Stimulated activated CD4-positive, alpha-beta T cell treated with anti-CD3 and anti-CD28 coated beads, Interleukin-15, amount 100 ng/mL, for 1 hour (primary cell): ENCODE measurements at places on chromosomes 5 and 9.

DNA sequence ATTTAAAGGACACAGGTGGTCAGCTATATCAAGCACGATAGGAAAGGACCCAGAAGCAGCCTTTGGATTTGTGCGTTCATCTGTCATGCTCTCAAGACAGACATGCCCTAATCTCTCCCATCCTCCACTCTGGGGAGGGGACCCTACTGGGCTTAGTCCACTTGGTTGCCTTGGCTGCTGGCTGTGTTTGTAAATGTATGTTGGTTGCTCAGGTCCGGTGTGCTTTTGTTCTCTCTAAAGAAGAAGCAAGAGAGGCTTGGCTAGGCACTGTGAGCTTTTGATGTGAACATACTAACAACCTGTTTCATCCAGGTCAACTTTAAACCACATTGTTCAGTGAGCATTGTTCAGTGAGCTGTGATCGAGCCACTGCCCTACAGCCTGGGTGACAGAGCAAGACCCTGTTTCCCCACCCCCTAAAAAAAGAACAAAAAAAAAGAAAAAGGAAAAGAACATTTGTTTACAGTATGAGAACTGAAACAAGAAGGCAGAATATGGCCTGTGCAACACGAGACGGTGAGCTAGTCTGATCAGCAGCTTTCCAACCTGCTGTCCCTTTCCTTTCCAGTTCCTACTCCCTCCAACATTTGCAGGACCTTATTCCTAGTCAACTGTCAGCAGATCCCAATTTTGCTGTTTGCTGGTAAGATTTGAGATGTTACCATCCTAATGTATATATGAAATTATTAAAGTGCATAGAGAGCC, 228.3 kb downstream of the ARHGAP26 start:
- no peak for DNase-seq

DNA sequence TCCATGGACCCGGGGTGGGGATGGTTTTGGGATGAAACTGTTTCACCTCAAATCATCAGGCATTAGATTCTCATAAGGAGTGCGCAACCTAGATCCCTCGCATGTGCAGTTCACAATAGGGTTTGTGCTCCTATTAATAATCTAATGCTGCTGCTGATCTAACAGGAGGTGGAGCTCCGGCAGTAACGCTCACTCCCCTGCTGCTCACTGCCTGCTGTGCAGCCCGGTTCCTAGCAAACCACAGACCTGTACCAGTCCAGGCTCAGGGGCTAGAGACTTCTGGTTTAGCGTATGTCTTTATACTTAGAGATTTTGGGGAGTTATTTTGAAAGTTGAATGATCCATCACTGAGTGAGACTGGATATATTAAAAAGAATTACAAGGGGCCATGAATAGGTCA, 50.2 kb downstream of the RICTOR start:
- no peak for DNase-seq

DNA sequence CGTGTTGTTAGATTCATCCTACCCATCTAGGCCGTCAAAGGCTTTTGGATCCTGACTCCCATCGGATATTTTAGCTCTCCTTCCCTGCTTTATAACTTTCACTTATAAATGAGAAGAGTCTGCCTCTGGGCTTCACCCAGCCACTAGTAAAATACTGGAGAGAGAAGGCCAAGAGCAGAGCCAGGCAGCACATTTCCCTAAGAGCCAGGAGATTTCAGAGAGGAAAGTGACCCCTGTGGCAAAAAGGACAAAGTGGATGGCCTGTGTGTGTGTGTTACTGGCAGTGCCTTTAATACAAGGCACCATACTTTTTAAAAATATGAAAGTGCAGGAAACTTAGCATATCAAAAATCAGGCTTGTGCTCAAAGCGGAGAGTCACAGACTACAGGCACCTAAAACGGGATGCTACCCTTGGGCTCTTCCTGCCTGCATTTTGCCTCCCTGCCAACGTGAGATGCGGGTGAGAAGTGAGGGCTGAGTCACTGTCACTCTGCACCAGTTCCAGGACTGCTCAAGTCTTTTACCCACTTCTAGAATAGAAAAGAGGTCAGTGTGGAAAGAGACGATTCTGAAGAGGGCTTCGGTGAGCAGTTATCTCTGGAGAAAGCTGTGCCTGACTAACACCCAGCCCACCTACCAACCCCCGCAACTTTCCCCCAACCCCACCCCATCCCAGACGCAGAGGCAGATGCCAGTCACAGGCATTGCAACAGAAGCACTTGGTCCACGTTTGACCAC, 15.9 kb downstream of the NFIL3 start:
- no peak for DNase-seq

DNA sequence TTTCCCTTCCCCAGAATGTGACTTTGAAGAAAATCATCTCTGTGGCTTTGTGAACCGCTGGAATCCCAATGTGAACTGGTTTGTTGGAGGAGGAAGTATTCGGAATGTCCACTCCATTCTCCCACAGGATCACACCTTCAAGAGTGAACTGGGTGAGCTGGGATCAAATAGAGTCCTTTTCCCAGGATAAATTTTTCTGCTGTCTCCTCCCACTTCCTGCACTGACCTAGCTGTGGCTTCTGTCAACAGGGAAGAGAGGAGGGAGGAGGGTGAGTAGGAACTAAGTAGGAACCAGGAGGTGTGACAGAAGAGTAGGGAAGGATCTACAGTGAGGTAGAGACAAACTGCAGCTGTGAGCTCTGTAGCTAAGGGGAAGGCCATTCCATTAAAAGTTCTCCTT, 69.3 kb downstream of the MAMDC2 start:
- DNase-seq, result no peak

DNA sequence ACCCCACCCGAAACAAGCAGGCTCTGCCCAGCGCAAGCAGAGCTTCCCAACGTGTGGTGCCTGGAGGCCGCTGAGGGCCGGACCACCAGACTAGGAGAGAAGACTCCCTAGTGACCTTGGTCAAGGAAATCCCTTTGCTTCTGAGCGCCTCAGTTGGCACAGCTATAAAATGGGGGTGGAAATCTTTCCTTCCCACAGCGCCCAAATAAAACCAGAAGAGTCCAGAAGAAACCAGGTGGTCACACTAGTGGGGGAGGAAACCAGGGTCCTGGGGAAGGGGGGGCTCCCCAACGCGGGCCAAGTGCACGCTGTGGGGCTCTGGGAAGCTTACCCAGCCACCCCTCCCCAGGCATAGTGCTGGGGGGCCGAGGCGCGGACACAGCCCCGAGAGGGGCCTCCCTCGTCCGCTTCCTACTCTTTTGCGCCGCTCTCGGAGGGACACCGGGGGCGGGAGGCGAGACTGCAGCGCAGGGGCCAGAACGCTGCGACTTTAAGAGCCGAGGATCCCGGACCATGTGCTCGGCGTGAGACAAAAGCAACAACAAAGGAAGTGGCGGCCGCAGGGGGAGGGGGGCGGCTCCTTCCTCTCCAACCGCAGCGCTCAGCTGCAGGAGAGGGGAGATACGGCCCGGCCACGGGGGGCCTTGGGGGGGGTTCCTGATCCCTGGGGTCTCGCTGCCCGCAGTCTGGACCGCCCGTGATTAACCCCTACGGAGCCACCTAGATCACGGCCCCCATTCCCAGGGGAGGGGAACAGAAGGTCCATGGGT, 885 bp downstream of the RNF44 start:
- peak; percentile 63 for DNase-seq

DNA sequence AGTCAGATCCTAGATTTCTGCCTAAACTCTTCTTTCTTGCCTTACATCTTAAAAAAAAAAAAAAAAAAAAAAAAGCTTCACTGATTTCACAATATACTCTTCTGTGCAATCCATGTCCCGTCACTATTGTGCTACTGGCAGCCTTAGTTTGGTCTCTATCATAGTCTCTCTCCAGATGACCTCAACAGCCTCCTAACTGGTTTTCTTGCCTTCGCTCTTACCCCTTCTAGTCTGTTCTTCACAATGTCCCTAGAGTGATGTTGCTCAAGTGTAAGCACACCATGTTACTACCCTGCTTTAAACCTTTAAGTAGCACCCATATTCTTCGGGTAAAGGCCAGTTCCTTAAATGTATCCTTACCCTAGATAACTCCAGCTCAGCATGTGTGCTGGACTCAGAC, 25.8 kb downstream of the CD180 start:
- no peak for DNase-seq

GRCh38 chr9:89042984-89043383, 51.7 kb downstream of the S1PR3 start:
- DNase-seq, result no peak

DNA sequence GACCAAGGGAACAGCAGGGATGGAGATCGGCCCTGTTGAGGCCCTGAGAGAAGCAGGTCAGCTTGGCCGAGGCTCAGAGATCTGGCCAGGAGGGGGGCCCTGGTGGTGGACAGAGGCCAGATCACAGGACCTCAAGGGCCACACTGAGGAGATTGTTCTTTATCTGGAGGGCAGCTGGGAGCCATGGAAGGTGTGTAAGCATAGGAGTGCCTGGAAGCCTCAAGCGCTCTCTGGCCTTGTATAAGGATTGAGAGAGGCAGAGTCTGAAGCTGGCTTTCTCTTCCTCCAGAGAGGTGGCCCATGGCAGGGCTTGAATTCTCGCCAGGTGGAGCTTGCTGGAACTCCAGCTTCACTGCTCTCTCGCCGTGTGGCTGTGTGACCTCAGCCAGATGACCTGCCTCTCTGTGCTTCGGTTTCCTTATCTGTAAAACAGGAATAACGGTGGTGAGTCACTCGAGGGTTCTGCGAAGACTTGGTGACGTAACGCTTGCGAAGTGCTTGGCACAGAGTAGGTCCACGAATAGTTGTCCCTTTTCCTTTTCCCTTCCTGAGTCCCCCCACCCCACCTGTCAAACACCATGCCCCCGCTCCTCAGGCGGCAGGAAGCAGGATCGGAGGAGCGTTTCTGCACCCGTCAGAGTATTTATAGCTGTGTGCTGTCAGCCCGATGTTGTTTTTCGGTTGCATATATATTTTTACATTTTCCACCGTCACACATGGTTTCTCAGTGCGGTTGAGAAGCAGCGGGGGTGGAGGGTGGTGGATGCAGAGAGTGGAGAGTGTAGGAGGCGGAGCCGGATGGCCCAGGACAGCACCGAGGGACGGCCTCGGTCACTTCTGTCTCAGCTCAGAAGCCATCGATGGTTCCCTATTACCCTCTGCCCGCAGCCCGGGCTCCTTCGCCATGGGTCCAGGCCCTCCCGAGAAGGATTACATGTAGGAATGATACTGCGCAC, 17.0 kb upstream of the CRB2 start:
- DNase-seq, result peak; percentile 13

DNA sequence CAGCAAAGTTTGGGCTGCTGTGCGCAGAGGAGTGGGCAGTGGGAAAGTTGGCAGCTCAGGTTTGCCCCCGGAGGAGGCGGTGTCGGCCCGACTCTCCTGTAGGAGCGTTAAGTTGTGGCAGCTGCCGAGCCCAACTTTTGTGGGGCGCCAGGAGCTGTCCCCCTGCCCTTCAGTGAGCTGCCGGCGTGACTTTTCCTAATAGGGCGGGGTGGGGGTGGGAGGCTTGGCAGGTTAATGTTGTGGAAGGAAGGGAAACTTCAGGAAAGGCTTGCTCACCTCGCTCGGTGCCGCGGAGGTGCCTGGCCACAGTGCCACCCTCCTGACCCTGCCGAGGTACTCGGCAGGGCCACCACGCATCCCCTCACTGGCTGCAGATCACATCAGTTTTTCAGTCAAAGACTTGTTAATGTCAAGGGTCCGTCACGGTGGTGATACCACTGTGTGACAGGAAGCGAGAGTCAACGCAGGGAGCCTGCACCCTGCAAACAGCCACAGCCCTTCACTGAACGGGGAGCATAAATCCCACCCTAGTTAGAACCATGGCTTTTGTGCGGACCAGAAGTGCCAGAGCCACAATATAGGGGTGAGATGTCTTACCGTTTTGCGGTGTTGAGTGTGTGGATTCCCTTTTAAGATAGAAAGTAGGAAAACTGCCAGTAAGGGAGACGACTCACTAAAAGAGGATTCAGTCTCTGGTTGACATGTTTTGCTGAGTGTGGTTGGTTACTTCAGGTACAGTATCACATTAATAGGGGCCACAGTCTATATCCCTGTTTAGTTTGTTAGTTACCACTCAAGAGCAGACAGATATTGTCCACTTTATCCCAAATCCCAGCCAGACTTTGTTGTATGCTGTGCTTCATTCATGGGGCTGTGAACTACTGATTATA, 796 bp downstream of the LNPEP start:
- peak; percentile 18 for DNase-seq

DNA sequence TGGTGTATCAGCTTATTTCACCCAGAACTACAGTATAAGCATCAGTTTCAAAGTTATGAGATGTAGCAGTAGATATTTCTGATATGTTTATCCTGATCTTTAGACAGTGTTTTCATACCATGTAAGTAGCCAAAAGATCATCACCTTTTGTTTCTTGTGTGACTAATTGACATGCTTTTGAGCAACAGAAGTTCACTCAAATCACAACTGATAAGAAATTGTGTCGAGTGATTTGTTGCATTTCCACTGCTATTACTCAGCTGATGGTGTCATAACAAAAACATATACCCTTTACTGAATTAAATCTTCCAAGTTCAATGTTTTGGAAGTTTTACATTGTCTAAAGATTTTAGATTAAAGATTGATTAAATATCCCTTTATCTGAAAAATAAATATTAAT, 324.5 kb downstream of the TUSC1 start:
- DNase-seq, result no peak

DNA sequence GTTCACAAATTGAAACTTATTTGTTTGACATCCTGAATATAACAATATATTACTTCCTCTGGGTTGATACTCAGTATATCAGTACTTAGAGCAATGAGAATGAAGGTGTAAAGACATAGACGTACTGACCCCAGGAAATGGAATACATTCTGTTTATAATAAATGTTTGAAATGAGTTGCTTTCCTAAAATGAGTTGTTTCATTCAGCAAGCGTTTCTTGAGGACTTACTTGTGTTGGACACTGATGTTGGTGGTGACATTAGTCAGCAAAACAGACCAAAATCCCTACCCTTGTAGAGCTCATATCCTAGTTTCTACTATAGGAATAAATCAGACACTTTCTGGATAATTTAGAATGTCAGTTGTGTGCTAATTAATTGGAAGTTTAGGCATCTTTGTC, 184.3 kb downstream of the ZDHHC21 start:
- no peak for DNase-seq

GRCh38 chr9:133485531-133486260, 6.8 kb upstream of the SLC2A6 start:
- no peak for DNase-seq

DNA sequence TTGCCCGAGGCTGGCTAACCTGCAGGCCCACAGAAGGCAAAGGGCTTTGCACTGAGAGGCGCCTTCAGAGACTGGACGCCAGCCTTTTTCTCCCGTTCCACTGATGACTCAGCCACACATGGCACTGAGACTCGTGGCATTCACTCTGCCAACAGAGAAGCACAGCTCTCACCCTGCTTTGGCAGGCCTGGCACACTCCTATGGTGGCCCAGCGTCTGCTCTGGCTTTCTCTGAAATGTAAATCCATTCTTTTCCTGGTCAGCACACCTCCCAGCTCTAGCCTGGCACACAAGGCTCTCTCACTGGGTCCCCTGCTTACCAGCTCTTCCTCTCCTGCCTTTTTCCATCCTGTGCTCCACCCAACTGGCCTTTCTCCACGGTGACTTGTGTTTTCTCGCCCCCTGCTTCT, 5.9 kb upstream of the MELK start:
- DNase-seq, result no peak
